Colonic mucosa (tissue), 4 donors: ENCODE measurements at places on chromosomes 6 and 20. TPM values are rescaled to one million over a fixed set of nuclear protein-coding genes. Genes with fewer than 3 reads are reported as not detected.

GRCh38 chr6:30091577-30092381, 16.2 kb upstream of the RNF39 start:
- DNase-seq, result peak; percentile 86

- DNase-seq, result no peak
Measured at GRCh38 chr6:155038527-155038926, 43.4 kb downstream of the TIAM2 start.

- DNase-seq, result no peak
Measured at GRCh38 chr6:28812778-28813569, 110.8 kb downstream of the TRIM27 start.

DNA sequence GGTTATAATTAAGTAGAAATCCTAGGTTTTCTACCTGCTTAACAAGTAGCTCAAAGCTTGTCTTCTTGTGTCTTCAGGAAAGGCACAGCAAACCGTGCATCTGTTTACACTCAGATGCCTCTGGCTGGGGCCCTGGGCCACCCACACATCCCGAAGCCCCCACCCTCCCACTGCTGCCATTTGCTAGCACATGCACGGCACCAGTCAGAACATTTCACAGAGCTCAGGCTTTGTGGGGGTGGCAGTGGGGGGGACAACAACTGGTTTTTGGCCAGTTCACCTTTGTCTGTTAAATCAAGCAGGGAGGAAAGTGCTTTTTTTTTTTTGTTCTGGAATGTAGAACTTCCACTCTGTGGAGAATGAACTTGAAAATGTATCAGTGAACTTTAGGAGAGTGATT, 77.7 kb downstream of the LINC00237 start:
- no peak for DNase-seq

GRCh38 chr6:33856655-33857054, 52.9 kb upstream of the MLN start:
- no peak for DNase-seq

- no peak for DNase-seq
Measured at GRCh38 chr6:4349323-4349722, 213.9 kb upstream of the ECI2 start.

The ASF1A gene
- total RNA-seq, result 17.7 TPM

The HLA-DOB gene
- 0.58 TPM for total RNA-seq

The CYB5R4 gene
- total RNA-seq, result 25.4 TPM
